ENCODE measurements at places on chromosomes 2 and 18. TPM values are rescaled to one million over a fixed set of nuclear protein-coding genes. Genes with fewer than 3 reads are reported as not detected.

- DNase-seq, result no peak
Observed at GRCh38 chr2:111022633-111023032, 98.1 kb upstream of the BCL2L11 start.

GPBAR1 gene
- 2.7 TPM for total RNA-seq

RELCH gene
- 52.5 TPM for total RNA-seq

GRCh38 chr18:56199580-56200330 lies 438.6 kb downstream of the TXNL1 start:
- no peak for DNase-seq

DNA sequence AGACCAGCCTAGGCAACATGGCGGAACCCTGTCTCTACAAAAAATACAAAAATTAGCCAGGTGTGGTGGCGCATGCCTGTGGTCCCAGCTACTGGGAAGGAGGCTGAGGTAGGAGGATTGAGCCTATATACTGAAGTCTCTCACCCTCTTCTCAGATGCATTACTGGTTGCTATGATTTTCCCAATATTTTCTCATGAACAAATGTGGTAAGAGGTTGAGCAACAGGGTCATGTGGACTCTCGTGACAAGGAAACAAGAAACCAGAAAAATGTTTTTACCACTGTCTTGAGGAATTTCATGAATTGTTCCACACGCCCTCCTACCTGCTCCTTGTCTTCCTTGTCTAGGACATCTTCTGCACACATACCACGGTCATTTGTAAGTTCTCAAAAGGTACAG lies 12.4 kb downstream of the LMAN2L start:
- DNase-seq, result no peak

- no peak for DNase-seq
Observed at GRCh38 chr2:19651466-19651865, 250.3 kb downstream of the TTC32 start.

DNA sequence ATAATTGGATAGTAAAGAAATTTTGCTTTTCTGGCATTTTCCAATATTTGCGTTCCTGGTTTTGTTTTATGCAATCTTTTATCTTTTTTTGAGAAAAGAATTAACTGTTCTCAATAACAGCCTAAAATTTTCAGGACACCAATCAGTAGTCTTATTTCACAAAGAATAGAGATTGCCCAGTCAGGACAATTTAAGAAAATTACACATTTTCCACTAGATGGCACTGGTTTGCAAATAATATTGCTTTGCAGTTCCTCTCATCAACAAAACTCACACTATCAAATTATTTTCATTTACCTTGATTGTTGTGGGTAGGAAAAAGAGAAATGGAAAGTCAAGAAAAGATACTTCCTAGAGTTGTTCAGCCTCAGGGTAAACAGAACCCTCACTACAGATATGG lies 2.4 kb upstream of the RBM45 start:
- DNase-seq, result no peak

REG1B gene
- not detected for total RNA-seq

- DNase-seq, result no peak
Observed at GRCh38 chr18:55477499-55477859, 110.5 kb downstream of the TCF4 start.

PIK3C3 gene
- total RNA-seq, result 53.2 TPM

- DNase-seq, result no peak
Observed at GRCh38 chr2:233803292-233803911, 25.3 kb downstream of the MROH2A start.

CYP27C1 gene
- total RNA-seq, result not detected

HOXD12 gene
- not detected for total RNA-seq

ERICH2 gene
- total RNA-seq, result not detected

- no peak for DNase-seq
Observed at GRCh38 chr2:151241224-151241623, 20.4 kb downstream of the RBM43 start.

DNA sequence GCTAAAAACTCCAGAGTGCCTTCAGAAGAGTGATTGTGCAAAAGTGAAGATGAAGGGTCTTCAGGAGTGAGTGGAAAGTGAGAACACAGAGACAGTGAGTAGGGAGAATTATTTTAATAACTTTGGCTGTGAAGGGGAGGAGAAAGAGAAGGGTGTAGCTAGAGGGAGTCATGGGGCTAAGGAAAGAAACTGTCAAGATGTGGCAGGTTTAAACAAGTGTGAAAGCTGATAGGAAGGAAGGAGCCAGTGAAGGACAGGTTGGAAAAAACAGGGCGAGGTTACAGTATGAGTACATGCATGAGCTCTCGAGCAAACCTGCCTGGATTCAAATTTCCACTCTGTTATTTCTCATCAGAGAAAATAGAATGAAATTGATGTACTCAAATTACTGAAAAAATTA lies 17.8 kb downstream of the IL1F10 start:
- no peak for DNase-seq

DNER gene
- total RNA-seq, result not detected

Data from T-helper 17 cell (primary cell).